Ammon's horn (tissue), 1 donor: ENCODE measurements at places on chromosomes 16 and 17.
A peak's percentile ranks its signal among the peaks of the same experiment; 100 is the strongest.

GRCh38 chr16:80656711-80657150 is 115.9 kb downstream of the DYNLRB2 start:
- DNase-seq: no peak

GRCh38 chr17:59289981-59290301 is 41.5 kb upstream of the YPEL2 start:
- no peak for DNase-seq

DNA sequence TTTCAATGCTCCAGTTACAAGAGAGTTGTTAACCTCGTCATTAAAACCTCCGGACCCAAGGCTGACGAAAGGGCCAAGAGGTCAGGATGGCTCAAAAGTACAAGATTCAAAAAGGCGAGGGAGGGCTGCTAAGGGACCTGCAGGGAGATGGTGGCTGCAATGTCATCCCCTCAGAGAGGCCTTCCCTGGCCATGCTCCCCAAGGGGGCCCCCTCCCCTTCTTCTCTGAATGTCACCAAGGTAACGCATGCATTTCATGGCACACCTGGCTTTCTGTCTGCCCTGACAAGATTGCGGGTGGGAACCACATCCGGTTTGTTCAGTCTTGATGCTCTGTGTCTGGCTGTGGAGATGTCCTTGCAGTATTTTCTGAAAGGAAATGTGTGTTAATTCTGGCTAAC is 89.9 kb downstream of the C16orf78 start:
- DNase-seq: no peak

GRCh38 chr17:65557349-65558310 is 3.8 kb downstream of the AXIN2 start:
- no peak for DNase-seq

DNA sequence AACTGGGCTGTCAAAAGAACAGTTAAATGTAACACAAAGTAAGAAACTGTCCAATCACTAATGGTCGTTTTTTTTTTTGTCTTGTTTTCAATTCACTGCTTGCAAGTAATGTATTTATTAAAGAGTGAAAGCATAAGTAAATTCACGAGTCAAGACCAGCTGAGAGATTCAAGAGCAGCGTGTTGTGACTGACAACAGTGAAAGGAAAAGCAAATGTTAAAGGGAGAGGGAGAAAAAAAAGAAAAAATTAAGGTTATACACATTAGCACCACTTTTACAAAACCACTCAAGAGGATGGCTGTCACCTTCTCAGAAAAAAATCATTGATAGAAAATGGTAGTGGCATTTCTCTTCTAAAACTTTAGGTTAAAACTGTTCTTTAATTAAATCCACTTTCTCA is 36.1 kb downstream of the GPATCH8 start:
- no peak for DNase-seq

DNA sequence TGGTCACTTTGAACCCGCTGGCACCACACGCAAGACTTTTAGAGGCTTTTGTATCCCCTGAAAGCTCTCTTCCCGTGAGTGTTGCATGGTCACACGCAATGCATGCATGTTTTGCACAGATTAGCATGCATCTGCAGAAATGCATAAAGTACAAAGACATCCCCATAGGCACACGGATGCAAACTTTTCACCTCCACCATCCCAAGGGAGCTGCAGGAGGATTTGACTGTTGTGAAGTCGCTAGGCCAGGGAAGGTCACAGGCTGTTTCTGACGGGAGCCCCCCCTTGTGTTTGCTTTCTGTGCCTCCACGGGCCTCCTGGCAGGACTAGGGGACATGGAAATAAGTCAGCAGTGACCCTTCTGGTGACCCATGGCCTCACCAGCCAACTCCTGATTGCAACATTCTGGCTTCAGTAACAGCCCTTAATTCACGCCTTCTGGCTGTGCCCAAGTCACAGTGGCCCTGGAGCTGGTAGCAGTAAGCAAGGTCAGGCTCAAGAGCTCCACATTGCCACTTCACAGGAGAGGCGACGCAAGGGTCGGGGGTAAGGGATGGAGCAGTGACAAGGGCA is 45.1 kb downstream of the SOX9 start:
- no peak for DNase-seq

GRCh38 chr17:64236827-64237403 is 26.1 kb downstream of the TEX2 start:
- DNase-seq: no peak

GRCh38 chr16:73543970-73544599 is 496.2 kb upstream of the ZFHX3 start:
- no peak for DNase-seq

DNA sequence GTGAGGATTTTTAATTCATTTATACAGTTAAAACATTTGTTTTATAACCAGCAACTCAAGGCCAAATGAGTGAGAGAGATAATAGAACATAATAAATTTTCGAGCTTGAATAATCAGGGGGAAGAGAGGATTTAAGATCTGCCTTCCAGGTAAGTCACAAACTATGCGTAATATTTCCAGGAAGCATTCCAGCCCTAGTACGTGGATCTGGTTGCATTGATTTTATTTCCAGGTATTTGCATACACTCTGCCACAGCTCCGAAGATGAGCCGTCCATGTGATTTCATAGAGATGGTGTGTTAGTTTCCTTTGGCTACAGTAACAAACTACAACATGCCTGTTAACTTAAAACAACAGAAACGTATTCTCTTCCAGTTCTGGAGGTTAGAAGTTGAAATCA is 3.5 kb downstream of the DYNLRB2 start:
- no peak for DNase-seq

- DNase-seq: no peak
These were observed 6.4 kb upstream of the ARL2BP start for GRCh38 chr16:57238682-57239081.

GRCh38 chr17:65147955-65148354 is 10.8 kb downstream of the RGS9 start:
- no peak for DNase-seq

- no peak for DNase-seq
These were observed 1.0 kb upstream of the CDH16 start for GRCh38 chr16:66919569-66920298.

DNA sequence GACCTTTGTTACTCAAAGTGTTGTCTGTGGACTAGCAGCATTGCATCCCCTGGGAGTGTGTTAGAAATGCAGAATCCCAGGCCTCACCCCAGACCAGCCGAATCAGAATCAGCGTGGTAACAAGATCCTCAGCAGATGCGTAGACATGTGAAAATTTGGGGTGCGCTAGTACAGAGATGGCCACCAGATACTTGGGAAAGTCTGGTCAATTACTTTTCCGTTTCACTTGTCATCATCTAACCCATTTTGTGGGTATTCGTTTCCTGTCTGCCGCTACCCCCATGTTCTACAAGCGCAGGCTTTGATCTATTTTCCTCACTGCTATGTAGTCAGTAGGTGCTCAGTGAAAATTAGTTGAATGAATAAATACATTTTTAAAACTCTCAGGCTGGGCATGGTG is 33.1 kb upstream of the HERPUD1 start:
- DNase-seq: no peak

DNA sequence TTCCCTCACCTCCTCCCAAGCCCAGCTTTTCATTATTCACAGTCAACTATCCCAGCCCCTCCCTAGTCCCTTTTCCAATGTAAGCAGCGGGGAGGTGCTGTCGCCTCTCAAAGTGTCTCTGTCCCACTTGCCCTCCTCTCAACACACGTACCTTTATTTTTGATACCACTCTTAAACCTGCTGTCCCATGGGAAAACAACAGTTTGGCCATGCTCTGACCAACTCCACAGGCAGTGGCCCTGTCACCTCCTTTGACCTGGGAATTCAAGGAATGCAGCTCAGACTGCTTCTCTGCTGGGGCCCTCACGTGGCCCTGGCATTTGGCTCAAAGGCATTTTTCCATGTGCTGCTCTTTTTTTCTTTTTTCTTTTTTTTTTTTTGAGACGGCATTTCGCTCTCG is 4.2 kb downstream of the LYRM9 start:
- DNase-seq: no peak

DNA sequence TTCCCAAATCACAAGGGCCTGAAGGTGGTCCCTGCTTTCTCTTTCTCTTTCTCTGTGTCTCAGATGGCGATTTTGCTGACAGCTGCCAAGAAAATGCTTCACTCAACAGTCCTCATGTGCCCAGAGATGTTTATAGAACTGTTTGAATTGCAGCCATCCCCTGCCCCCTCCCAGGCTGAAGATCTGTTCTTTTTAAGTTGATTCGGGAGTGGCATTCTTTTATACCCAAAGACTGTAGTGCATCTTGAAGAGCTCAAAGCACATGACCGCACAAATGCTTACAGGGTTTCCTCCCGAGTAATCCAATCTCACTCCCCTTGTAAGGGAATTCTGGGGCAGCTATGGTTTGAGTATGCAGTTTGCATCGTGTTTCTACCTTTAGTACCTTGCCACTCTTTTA is 75.7 kb downstream of the SEC14L1 start:
- DNase-seq: no peak

DNA sequence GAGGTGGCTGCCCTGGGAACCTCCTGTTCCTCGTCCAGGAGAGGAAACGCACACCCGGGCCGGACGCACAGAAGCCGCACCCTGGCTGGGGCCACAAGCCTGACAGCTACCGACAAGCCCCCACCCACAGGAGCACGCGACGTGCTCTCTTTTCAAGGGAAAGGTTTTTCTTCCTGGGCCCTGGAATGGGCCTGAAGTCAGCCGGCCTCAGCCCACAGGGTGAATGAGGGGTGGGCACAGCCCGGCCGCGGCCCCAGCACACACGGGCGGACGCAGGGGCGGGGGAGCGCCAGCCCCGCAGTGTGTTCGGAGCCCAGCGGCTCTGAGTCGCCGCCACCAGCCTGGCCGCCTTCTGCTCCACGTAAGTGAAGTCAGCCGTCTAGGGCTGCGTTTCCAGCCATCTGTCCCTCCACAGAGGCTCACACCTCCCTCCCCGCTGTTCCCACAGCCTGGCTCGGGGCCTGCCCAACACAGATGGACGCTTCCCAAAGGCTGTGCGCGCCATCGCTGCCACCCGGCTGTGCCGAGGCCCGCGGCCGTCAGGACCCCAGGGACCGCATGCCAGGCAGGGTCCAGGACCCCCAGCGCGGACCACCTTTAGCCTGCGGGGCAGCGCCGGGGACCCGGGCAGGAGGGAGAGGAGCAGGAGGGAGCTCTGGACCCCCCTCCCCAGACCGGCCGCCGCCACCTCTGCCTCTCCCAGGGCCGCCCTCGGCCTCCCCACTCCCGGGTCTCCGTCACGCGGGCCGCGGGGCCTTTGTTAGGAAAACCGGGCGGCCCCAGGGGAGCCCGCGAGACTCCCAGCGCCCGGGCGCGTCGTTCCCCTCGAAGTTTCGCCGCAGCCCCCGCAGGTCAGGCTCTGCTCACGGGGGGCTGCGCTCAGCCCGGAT is 36.8 kb downstream of the CBFA2T3 start:
- peak; percentile 31 for DNase-seq

DNA sequence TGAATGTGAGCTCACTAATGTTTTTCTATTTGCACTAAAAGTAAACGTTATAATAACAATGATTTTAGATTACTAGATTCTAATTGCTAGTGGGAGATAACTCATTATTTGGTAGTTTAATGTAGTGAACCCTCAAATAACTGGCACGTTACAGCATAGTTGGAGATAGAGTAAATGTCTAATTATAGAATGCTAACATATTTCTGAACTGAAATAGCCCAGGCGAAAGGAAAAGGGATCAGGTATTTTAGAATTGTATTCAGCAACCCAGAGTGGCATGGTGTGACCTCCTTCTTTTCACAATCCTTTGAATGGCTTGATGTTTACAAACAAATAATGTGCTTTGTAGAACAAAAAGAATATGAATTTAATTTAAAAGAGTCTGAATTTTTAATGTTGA is 1221.2 kb downstream of the CDH8 start:
- no peak for DNase-seq

GRCh38 chr16:7316281-7316888 is 16.3 kb upstream of the RBFOX1 start:
- no peak for DNase-seq

- DNase-seq: no peak
These were observed 45.6 kb upstream of the ENPP7 start for GRCh38 chr17:79685121-79685520.

DNA sequence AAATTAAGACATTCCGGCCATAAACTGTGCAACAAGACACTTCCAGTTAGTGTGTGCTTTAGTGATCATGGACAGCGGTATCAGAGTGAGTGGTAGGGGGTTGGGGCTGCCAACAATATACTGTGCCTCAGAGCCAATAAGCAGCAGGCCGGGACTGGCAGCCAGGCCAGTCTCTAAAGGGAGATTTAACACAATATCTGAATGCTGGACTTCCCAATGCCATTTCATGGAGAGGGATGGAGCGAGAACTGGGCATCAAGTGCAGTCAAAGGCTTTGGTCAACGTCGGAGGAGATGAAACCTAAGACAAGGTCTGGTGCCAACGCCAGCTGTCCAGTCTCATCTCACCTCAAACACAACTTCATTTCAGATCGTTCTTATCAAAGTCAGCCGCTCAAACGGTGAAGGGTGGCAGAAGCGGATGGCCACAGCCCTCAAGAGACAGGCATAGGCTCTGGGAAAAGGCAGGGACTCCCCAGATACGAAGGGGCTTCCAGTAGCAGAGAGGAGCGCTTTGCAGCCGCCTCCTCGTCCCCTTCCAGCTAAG is 935 bp downstream of the USP32 start:
- peak; percentile 56 for DNase-seq

- DNase-seq: no peak
These were observed 16.2 kb downstream of the PSMD3 start for GRCh38 chr17:39996800-39997199.

DNA sequence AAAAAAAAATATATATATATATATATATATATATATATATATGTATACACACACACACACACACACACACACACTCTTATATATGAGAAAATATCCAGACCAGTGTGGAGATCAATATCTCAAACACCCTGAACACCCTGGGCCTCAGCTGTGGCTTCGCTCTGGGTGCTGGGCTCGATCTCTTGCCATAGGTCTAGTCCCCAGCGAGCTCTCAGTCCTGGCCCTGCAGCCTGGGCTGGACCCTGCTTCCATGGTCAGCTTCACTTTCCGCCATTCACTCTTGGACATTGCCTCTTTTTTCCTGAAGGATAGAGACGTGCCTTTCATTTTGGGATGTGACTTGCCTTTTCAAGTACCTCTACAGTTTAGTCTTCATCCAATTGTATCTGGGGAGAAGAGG is 341.7 kb downstream of the CPPED1 start:
- DNase-seq: no peak
